COR-L47 (cell line): ENCODE measurements at places on chromosomes 1 and 21.

- DNase-seq: no peak
Observed at GRCh38 chr1:2267051-2267830, 39.1 kb downstream of the SKI start.

- no peak for DNase-seq
Observed at GRCh38 chr1:53835491-53835890, 2.6 kb downstream of the NDC1 start.

DNA sequence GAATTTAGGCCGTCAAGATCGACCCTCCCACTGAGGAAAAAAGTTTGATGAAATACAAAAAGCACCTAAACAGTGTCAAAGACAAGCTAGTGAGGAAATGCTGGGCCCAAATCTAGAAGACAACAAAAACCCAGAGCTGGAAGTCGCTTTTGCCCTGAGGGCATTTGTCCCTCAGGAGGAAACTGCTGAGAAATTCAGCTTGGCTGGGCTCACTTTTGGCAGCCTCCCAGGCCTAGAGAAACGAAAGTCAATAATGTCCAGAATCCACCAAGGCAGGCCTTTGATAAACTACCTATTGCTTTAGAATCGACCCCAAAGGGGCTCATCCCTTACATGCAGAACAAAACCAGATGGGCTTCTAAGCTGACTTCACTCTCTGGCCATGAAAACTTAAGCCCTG, 38.9 kb downstream of the SYT2 start:
- peak; percentile 49 for DNase-seq

DNA sequence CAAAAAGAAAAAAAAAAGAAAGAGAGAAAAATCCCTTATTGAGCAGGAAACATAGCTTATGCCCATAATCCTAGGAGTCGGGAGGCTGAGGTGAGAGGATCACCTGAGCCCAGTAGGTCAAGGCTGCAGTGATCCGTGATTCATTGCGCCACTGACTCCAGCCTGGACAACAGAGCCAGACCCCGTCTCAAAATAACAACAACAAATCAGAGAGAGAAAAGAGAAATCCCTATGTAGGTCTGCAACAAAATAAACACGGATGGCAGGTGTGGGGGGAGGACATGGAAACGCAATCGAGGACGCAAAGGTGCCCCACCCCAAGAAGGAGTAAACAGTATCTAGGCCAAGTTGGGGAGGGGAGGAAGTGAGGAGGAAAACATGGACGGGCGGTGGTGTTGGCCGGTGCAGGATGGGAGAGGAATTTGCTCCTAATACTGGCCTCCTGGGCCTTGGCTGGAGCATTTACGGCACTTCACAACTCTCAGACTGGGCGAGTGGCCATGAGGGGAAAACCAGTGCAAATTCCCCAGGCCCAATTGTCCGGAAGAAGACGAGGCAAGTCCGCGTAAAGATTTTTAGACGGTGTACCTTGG, 609 bp upstream of the CHTOP start:
- DNase-seq: no peak

DNA sequence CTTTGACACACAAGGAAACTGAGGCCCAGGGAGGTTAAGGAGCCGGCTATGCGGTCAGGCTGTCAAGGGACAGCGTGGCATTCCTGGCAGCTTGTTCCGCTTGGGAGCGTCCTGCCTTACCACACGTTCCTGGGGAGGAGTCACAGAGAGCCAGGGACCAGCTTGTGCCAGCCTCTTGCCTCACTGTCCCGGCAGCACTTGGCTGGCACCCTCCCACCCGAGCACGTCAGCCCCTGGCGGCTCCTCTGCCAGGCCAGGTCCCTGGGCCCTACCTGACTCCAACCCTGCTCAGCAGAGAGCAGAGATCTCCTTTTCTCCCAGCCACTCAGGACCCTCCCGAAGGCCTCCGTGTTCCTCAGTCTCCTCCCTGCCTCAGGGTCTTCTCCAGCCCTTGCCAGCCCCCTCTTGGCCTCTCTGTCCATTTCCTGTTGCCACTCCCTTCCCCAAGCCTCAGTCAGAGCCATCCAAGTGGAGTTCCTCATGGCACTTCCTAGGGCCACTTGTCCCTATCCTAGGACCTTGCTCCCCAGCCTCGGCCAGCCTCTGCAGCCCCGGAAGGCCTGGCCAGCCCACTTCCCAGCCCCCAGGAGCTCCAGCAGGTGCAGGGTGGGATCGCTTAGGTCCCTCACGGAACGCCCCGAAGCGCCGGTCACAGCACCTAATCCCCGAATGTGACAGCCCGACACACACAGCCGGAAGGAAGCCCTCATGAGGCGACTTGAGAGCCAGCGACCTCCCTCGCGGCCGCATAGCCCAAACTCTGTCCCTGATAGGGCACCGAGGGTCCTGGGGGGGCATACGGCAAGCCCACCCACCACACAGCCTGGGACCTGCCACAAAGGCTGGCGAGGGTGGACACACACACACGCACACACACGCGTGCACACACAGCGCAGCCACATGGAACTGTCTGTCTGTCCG, 130.3 kb downstream of the CASZ1 start:
- no peak for DNase-seq

GRCh38 chr1:157114183-157115121, 14.8 kb upstream of the ETV3L start:
- DNase-seq: no peak

DNA sequence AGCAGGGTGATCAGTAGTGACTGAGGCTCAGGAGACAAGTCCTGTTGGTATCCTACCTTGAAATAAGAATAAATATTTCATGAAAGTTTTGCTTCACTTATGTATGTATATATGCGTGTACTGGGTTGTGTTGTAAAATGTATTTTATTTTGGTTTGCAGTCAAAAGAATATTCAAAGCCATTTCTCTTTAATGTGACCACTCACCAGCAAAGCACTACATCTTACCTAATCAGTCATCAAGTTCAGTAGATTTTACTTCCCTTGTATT, 11.0 kb downstream of the SCP2 start:
- no peak for DNase-seq

DNA sequence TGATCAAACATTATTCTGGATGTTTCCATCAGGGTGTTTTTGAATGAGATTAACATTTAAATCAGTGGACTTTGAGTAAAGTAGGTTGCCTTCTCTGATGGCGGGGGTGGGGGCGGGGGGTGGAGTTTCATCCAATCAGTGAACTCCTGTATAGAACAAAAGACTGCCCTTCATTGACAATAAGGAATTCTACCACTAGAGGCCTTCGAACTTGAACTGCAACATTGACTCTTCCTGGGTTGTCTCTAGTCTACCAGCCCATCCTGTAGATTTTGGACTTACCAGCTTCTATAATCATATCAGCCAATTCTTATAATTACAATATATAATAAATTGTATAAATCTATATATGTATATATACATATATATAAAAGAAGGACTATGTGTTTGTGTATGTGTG, 520.4 kb upstream of the CXADR start:
- DNase-seq: no peak

- DNase-seq: no peak
Observed at GRCh38 chr1:220213382-220213983, 58.8 kb downstream of the RAB3GAP2 start.

DNA sequence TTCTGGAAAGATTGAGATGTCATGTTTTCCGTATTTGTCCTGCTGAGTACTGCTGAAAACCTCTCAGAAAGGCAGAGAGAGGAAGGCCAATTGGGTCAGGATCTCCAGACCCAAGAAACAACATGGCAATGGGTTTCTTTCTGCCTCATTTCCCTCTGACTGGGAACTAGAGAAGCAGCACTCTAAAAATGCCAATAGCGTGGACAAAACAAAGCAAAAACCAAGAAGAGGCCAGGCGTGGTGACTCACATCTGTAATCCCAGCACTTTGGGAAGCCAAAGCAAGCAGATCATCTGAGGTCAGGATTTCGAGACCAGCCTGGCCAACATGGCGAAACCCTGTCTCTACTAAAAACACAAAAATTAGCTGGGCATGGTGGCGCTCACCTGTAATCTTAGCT, 18.3 kb downstream of the TNFRSF9 start:
- no peak for DNase-seq

DNA sequence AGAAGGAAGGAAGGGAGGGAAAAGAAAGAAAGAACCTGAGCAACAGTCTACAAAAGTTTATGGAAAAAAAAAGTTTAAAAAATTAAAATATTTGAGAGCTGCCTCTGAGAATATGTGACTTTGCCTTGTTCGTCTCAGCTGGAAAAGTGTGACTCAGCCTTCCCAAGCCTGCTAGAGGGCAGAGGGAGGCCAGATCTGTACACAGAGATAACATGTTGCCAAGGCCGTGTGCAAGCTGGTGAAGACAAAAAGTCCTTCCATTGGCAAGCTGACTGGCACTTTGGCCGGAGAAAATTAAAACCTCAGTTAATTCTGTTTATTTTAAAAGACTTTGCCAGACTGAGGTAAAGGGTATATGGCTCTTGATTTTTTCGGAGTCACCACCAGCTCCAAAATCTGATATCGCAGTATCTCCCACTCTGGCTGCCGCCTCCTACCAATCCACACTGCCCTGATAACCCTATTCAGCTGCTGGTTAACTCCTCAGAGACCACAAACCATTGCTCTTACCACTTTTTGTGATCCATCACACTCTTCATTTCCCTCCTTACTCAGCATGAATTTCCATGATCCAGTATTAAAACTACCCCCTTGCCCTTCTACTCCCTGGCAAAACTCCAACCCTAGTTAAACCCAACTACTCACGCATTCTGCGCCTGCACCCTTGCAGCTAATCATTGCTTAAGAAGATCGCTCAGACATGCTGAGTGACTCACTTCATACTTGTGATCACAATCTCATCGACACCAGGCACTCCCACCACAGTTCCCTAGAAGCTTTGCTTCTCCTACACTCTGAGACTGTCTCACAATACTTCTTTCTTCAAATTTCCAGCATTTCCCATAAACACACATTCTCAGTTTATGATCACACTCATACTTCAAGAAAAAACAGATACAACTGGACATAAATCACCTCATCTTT, 5.7 kb upstream of the PPP1R15B start:
- no peak for DNase-seq

- DNase-seq: peak; percentile 14
Observed at GRCh38 chr1:168433238-168433637, 110.6 kb downstream of the XCL2 start.

GRCh38 chr1:112583366-112583765, 35.6 kb downstream of the ST7L start:
- no peak for DNase-seq

- no peak for DNase-seq
Observed at GRCh38 chr1:1084372-1085170, 10.5 kb upstream of the RNF223 start.

- DNase-seq: no peak
Observed at GRCh38 chr1:19274636-19275035, 13.9 kb downstream of the AKR7A3 start.

DNA sequence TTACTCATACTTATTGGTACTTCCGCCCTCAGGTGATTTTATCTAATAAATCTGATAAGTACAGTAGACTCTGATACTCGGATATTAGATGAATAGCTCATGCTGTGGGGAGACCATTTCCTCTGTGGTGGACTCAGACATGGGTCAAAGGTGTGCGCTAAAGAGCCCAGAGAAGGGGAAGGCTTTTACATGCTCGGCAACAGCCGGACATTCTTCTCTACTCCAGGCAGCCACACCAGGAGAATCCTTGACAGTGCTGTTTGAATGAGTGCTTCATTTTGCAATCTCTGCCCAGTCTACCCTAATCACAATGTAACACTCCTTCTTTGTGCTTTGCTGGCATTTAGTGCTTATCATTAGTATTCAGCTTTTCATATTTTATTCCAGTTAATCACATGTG, 322.2 kb upstream of the USP25 start:
- no peak for DNase-seq

DNA sequence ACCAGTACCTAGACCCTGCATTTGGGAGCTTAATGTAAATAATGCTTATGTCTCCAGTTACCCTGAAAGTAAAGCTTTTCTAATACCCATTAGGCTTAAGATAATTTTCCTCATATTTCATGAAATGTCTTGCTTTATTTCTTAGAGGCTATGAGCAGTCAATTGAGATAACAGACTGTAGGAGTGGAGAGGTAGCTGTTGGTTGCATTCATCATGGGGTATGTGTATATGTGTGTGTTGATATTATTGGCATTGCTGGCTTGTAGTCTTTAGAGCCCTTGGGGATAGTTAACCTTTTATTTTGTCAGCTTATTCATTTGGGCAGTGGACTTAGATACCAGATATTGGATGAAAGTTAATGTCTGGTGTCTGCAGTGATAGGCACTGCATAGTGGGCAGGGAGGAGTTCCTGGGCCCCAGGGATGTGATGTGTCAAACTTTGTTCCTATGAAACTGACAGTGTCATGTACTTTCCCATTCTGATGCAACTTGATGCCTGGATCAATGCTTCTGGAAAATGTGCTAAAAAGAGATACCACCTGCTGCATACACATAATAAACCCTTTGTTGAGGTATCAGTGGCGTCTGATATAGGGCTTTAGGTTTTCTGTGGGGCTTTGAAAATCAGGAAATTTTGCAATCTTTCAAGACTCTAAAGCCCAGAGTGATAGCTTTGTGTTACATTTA, 83.9 kb downstream of the MAST2 start:
- DNase-seq: no peak

GRCh38 chr1:91725989-91726721, 159.8 kb downstream of the TGFBR3 start:
- DNase-seq: no peak

- DNase-seq: no peak
Observed at GRCh38 chr1:87404296-87404695, 75.6 kb downstream of the LMO4 start.

GRCh38 chr1:9687120-9687873, 35.8 kb downstream of the PIK3CD start:
- peak; percentile 62 for DNase-seq

GRCh38 chr1:209414803-209415329, 168.6 kb upstream of the CAMK1G start:
- no peak for DNase-seq

- no peak for DNase-seq
Observed at GRCh38 chr1:115649964-115650363, 8.2 kb downstream of the VANGL1 start.

DNA sequence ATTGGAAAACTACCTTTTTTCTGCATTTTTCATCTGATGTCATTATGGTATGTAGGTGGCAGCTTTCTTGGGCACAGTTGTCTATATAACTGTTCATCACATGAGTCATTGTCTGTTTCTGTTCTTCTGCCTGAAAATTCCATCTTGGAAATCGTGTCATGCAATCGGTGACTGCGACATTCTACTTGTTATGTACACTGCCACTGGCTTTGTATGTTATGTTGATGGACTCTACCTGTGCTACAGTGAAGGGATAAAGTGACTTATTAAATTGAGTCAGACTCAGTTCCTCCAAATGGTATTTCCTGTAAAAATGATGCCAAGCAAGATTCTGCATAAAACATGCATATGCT, 8.6 kb downstream of the SMAP2 start:
- no peak for DNase-seq

DNA sequence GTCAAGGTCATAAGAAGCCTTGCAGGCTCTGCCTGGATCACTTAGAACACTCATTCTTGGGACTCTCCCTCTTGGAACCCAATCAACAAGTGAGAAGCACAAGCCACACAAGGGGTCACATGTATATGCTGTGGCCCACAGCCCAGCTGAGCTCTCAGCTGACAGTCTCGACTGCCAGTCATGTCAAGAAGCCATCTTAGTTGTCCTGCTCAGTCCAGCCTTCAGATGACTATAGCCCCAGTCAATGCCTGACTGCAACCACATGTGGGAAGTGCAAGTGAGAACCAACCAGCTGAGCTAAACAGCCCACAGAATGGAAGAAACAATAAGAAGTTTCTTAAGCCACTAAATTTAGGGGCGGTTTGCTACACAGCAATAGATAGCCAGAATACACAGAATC, 356.0 kb downstream of the KCNH1 start:
- no peak for DNase-seq
